Stimulated activated CD8-positive, alpha-beta memory T cell treated with anti-CD3 and anti-CD28 coated beads, Interleukin-15, amount 100 ng/mL, for 48 hours (primary cell): ENCODE measurements at places on chromosomes 12 and 14.

- no peak for DNase-seq
Measured at GRCh38 chr14:85426068-85426935, 103.6 kb upstream of the FLRT2 start.

DNA sequence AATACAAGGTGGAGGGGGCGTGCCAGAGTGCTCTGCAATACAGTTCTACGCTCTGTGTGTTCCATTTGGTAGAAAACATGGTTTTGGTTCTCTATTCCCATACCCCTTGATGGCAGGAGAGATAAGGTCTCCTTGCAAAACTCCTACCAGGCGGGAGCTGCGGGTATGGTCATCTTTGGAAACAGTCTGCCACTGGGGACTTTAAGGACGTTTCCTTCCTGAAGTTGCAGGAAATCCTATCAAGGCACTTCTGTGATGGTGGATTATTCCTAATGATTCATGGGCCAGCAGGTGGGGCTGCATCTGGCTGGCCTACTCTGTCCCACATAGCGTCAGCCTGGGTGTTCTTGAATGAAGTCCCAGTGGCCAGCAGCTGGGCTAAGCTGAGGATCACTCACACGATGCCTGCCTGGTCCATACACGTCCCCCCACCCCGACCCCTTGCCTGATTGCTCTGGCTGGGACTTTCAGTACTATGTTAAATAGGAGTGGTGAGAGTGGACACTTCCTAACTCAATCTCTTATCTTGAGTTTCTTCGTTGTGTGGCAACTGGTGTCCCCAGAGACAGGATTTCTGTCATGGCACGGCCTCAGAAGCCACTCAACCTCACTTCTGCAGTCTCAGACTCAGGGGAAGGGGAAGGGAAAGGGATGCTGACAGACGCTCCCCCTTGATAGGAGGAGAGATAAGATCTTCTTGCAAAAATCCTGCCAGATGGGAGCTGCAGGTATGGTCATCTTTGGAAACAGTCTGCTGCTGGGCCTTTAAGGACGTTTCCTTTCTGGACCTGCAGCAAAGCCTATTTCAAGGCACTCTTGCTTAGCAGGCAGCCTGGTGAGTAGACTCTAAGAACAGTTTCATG, 61.0 kb upstream of the FKBP4 start:
- DNase-seq = no peak

GRCh38 chr14:105495101-105495989, 4.3 kb downstream of the TEDC1 start:
- DNase-seq = no peak

- DNase-seq = no peak
Measured at GRCh38 chr12:30679241-30679640, 16.4 kb downstream of the IPO8 start.
